ENCODE measurements at places on chromosomes 7 and 10.

DNA sequence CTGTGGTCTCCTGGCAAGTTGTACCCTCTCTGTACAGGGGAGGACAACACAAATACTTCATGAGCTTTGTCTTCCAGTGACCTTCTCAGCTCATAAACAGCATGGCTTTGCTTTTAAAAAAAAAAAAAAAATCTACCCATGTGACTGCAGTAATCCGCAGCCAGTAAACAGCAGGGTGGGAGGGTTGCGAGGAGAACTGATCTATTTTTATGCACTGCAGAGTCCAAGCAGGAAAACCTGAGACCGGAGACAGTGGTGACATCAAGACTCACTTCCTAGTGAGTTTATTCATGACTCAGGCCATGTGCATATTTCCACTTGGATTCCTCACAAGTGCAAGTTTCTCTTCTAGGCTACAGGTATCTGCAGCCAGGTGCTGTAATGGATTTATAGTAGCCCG is 127.9 kb downstream of the NRF1 start:
- DNase-seq: no peak

- no peak for DNase-seq
Measured at GRCh38 chr10:13894412-13895093, 307.8 kb downstream of the PRPF18 start.

DNA sequence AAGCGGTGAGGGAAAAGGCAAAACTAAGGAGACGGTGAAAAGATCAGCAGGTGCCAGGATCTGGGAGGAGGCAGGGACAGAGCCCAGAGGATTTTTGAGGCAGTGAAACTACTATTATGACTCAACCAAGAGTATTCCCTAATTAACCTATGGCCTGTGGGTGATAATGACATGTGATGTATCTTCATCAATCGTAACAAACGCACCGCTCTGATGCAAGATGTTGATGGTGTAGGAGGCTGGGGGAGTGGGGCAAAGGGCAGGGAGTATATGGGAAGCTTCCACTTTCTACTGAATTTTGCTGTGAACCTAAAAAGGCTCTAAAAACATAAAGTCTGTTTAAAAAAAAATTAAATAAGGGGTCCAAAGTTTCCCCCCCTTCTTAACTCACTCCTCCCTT is 25.5 kb upstream of the EZH2 start:
- no peak for DNase-seq

DNA sequence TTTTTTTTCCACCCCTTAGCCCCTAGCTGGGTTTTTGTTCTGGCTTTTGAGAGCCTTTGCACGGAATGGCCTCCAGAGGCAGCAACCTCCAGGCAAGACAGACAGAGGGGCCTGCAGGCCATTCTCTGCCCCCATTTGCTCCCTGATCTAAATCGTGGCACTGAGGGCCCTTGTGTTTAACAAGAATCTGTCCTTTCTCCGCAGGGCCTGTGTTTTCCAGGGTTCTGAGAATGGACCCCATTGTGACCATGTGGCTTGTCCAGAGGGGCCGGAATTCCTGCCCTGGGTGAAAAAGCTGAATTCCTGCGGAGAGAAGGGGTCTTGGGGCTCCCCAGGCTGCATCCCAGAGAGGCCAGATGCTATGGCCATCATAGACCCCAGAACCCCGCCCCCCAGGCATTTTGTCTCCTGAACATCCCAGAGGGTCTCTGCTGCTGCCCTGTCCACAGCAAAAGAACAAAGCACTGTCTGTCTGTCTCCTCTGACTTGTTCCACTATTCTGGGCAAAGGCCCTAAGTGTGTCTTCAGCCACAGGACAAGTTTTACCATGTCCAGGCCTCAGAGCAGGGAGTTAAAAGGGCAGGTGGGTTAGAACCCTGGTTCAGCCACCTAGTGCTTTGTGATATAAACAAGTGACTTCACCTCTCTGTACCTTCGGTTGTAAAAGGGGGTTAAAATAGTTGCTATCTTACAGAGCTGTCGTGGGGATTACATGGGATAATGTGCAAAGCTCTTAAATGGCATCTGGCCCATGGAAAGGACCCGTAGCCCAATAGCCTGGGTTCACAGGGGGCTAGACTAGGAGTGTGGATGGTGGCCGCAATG is 155.6 kb downstream of the SH3PXD2A start:
- DNase-seq: no peak

DNA sequence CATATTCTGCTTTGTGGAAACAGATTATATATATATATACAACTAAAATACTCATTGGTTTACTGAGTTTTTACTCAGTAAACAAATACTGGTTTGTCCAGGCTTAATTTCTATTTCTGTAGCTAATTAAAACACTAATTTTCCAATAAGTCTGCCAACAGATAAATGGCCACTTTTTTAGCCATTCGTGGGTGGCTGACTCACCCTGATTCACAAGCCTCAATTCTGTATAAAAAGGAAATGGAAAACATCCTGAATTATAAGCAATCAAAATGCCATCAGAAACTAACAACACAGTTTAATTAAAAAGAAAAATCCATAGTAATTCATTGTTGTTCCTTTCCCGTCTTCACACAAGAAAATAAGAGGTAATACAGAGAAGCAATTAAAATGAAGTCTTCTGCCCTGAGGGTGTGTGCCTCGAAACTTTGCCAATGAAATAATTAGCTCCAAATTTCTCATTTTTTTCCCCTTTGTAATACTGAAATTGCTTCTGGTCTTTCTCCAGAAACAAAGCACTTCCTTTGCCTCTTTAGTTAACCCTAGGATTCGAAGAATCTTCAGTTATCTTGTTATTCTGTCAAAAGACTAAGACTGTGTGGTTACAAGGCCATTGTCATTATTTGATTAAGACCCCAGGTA is 118.7 kb upstream of the PTN start:
- no peak for DNase-seq

- DNase-seq: peak; percentile 62
Measured at GRCh38 chr10:102065561-102066398, 631 bp downstream of the HPS6 start.

GRCh38 chr10:130254243-130254642 is 118.1 kb downstream of the GLRX3 start:
- no peak for DNase-seq

Data from sciatic nerve (tissue), 2 donors.